Stimulated activated CD8-positive, alpha-beta memory T cell treated with anti-CD3 and anti-CD28 coated beads, Interleukin-4, amount 100 ng/mL, for 24 hours (primary cell): ENCODE measurements at places on chromosomes 3 and 15.

DNA sequence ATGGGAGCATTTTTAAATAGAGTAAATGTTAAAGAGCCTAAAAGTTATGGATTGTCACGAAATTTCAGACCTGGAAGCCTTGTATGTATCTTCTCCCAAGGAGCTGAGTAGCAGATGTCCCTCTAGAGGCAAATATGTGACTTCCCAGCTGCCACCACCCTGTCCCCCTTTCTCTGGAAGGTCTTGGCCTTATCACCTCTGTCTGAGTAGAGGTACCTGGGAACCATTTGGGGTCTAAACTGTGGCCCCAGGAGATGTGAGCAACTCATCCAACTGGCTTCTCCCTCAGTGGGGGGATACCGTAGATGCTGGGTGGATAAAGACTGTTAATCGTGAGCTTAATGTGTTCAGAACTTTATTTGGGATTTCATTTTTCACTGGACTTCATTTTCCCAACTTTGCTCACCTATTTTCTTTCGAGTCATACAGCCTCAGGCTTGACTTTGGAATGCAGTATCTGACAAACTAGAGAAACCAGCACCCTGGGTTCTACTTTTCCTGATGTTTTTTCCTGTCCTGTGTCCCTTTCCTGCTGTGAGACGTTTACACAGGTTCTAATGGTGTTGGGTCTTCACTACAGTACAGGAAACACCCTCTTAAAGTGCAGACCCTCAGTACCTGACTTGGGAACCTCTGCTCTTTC, 53.3 kb upstream of the CCR4 start:
- no peak for DNase-seq

DNA sequence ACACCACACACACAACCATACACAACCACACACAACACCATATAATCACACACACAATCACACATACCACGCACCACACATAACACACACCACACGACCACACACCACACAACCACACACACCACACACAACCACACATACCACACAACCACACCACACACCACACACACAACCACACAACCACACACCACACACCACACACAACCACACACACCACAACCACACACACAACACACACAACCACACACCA, 24.2 kb downstream of the CPN2 start:
- DNase-seq, result no peak

DNA sequence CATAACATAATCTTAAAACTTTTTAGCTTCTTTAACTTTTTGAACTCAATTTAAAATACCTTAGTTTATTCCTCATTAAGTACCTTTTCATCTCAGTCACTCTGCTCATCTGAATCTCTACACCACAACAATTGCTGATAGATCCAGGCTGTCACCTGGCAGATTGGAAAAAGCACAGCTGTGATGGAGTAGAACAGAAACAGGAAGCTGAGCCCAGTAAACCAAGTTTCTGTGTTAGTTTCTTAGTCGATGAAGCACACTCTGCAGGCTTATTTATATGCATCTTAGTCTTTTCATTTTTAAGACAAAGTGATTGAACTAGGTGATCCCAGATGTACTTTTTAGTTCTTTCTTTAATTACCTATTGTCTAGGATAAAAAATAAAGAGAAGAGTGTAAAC, 1398.0 kb upstream of the ALCAM start:
- no peak for DNase-seq

- DNase-seq, result no peak
Observed at GRCh38 chr3:79030157-79030556, 737.6 kb downstream of the ROBO1 start.

- no peak for DNase-seq
Observed at GRCh38 chr3:69848113-69848512, 108.8 kb downstream of the MITF start.

GRCh38 chr3:179196098-179196497, 47.9 kb downstream of the PIK3CA start:
- DNase-seq, result no peak

- DNase-seq, result no peak
Observed at GRCh38 chr15:66164788-66165187, 88.8 kb downstream of the MEGF11 start.

GRCh38 chr3:196198081-196198675, 13.0 kb downstream of the ZDHHC19 start:
- DNase-seq, result no peak

- DNase-seq, result no peak
Observed at GRCh38 chr15:69980341-69981059, 117.2 kb downstream of the TLE3 start.

- DNase-seq, result no peak
Observed at GRCh38 chr3:111269777-111270176, 198.2 kb downstream of the NECTIN3 start.

DNA sequence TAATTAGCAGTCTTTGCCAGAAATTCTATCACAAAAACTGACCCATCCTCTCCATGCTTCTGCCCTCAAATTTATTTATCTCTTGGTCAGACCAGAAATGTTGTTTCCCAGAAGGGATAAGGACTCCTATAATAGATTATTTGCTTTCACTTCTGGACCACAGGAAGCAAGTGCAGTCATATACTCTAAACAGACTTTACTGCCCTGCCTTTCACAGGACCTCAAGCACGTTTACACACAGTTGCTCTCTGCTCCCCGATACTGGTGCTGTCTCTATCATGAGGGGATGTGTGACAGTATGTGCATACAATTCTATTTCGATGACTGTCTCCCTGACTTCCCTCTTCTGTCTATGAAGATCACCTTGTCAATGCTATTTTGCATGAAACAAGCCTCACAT, 205.5 kb upstream of the TGFBR2 start:
- DNase-seq, result no peak
